ENCODE measurements at places on chromosomes 4 and X. TPM values are rescaled to one million over a fixed set of nuclear protein-coding genes. Genes with fewer than 3 reads are reported as not detected.

DNA sequence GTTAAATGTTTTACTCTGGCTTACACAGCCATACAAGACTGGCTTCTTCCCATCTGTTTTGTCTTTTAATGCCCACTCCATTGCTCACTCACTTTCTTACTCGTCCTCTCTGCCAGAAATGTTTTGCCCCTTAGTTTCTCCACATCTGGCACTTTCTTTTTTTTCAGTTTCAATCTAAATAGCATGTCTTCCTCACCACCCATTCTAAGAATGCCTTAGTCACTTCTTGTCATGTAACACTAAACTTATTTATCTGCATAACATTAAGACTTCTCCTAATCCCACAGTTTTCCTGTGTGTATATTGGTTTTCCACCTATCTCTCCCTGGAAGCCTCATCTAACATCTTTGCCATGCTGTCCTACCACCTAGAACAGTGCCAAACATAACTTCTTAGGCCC lies 119.3 kb downstream of the ADAMTS3 start:
- H3K4me1 ChIP-seq = no peaks in the 10 kb centered on the region
- no peak for DNase-seq
- H3K27me3 ChIP-seq = no peaks in the 10 kb centered on the region
- no peak overlapping the region for H3K27ac ChIP-seq
- H3K4me3 ChIP-seq = no peak overlapping the region
- no peaks in the 10 kb centered on the region for H3K36me3 ChIP-seq

DNA sequence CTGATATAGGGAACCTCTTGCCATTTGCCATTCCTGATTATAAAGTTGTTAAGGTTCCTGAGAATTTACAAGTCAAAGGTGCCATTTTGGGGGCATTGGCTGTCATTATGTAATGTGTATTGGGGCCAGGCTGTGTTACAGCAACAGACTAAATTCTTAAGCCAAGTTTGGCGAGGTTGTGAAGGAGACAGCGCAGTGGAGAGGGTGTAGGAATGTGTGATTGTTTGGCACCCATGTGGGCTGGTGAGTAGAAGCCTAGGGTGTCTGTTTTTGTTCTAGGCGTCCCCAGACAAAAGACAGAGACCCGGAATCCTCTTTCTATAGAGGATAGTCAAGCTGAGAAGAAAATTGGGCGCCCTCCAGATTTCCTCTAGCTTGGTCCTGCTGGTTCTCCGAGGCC lies 2535.3 kb downstream of the PCDH7 start:
- DNase-seq = no peak
- H3K27ac ChIP-seq = no peak overlapping the region
- H3K36me3 ChIP-seq = no peaks in the 10 kb centered on the region
- H3K4me1 ChIP-seq = no peaks in the 10 kb centered on the region

FHL1 gene
- total RNA-seq = 1,971 TPM

DNA sequence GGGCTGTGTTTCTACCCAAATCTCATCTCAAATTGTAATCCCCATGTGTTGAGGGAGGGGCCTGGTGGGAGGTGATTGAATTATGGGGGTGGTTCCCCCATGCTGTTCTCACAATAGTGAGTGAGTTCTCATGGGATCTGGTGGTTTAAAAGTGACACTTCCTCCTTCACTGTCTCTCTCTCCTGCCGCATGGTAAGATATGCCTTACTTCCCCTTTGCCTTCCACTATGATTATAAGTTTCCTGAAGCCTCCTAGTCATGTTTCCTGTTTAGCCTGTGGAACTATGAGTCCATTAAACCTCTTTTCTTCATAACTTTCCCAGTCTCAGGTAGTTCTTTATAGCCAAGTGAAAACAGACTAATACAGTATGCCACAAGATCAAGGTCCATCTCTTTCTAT lies 70.0 kb upstream of the MSX1 start:
- H3K36me3 ChIP-seq = no peaks in the 10 kb centered on the region
- no peaks in the 10 kb centered on the region for H3K4me1 ChIP-seq
- H3K27me3 ChIP-seq = no peaks in the 10 kb centered on the region
- DNase-seq = no peak

Measured in heart left ventricle (tissue), 16 donors.